ENCODE measurements at places on chromosomes 2 and 18.

DNA sequence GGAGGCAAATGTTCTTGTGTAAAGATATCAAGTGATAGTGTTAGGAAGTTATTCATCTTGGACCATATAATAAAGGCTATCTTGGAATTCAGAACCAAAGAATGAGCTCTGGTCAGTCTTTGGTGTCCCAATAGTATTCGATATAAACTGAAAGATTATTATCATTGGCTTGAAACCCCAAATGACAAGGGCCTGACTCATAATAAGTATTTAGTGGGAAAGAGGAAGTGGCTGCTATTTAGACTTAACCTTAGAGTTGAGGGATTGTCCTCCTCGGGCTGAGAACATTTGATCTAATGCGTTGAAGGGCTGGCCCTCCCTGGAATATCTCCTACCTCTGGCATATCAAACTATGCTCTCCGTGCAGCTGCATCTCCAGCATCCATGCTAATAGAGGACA, 67.5 kb downstream of the CDH20 start:
- DNase-seq: no peak

DNA sequence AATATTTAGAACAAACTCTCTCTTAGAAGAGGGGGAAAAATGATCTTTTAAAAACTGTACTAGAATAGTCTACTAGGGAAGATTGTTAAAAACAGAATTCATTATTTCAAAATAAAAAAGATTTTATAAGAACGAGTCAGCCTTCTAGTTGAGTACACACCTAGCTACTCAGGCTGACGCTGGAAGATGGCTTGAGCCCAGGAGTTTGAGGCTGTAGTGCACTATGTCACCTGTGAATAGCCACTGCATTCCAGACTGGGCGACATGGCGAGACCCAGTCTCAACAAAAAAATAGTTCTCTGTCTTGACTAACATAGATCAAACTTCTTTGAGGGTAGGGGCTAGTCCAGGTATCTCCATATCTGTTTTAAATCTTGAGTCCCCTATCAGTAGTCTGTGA, 33.9 kb downstream of the ERLEC1 start:
- no peak for DNase-seq

- no peak for DNase-seq
Observed at GRCh38 chr2:112985090-112985489, 7.3 kb downstream of the IL36G start.

- DNase-seq: no peak
Observed at GRCh38 chr2:179703702-179704101, 157.7 kb downstream of the ZNF385B start.

DNA sequence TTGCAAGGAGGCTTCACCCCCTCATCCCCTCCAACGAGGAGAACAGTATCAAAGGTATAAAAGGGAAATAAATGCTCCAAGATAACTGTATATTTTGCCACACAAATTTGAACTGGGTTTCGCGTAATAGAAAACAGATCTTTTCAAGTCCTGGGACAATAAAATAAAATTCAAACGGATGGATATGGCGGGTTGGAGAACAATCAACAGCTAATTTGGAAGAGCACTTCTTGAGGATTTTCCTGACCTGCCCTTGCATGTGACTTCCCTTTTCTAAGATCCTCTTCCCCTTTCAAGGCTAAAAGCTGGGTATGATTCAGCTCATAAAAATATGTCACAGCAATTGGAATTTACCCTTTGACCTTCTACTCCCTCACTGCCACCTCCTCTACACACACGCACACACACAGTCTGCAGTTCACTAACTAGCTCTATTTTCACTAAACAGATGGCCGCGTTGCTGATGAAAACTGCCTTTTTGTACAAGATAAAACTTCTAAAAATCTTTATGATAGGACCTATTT, 386.9 kb downstream of the FIGN start:
- DNase-seq: no peak

DNA sequence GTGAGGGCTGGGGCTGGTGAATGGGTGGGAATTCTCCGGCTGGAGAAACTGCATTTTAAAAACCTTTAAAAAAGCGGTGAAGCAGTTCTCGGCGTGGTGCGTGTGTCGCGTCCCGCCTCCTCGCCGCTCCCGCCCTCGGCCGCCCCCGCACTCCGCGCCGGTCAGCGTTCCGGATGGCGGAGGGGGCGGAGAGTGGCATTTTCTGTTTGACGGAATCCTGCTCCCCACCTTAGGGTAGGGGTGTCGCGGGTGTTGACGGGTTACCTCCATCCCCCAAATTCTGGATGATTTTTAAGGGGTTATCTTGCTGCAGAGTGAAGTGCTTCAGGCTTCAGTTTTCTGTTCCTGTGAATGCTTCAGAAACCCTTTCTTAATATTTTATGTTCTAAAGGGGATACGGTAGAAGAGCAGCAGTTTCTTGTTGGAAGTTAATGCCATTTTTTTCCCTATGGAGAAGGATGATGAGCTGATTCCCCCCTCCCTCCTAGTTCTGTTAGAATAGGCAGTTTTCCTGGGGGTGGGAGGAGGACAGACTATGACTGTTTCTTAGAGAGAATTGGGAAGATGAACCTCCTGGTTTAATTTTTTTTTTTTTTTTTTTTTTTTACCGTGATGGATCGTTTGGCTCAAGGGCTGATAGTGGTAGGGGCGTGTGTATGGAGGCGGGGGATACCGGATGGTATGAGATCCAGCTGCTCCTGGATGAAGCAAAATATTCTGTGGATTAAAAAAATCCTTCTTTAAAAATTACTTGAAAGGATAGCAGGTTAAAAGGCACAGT, 756 bp downstream of the ABI2 start:
- DNase-seq: peak; percentile 15

- DNase-seq: no peak
Observed at GRCh38 chr2:73516033-73516432, 126.2 kb downstream of the NAT8 start.

- no peak for DNase-seq
Observed at GRCh38 chr18:49621301-49621700, 59.4 kb downstream of the LIPG start.

GRCh38 chr18:2926528-2926927, 79.7 kb downstream of the EMILIN2 start:
- no peak for DNase-seq

GRCh38 chr2:11140492-11140891, 14.8 kb upstream of the SLC66A3 start:
- no peak for DNase-seq

DNA sequence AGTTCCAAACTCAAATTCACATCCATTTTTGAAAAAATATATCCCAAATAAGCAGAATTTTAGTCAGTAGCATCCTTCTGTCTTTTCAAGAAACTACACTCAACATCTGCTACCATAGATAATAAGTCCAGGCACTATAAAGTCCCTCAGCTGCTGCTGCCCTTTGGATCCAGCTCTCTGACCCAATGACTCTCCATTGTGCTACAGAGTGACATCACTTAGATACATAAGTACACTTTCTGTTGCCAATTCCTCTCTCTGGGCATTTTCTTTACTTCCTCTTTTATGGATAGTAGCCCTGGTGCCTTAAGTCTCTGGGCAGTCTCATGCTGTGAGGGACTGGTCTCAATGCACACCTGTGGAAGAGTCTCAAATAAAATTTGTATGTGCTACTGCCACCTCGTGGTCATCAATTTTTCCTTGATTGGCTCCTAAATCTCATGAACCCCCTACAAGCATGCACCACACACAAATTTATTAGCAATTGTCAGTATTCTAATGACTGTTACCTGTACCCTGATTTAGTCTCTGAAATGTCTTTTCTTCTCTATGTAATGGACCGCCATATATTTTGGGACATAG, 219.2 kb downstream of the LRP1B start:
- no peak for DNase-seq

- DNase-seq: no peak
Observed at GRCh38 chr2:222393733-222394267, 30.5 kb upstream of the SGPP2 start.

DNA sequence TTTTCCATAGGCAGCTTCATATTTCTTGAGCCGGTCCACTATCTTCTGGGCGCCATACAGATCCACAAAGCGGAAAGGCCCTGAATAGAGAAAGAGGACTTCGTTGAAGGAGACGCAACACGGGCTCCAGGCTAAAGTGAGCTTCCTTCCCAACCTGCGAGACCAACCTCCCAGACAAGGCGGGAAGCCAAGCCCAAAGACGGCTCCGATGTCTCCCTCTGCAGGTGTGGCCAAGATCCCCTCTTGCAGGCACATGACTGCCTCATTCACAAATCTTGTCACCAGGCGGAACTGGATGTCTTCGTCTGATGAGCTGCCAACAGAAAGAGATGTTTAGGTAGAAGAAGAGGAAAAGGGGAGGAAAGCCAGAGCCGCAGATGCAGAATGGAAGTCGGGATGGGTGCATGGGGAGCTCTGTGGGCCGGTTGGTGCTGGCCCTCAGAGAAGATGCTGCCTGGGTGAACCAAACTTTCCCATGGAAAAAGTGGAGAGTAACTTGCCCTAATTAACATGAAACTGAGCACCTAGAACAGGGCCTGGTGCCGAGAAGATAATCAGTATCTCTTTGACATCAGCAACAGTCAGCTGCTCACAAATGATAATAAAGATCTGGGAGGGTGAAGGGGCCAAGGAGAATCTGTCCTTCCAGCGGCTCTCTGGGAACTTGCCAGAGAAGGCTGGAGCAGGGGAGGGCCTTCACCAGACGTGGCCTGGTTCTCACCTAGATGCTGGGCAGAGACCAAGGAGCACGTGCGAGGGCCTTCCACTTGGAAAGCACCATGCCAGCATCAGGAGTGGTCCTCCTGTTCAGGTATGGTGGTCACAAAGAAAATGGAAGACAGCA, 18.6 kb downstream of the GAREM2 start:
- DNase-seq: no peak

- no peak for DNase-seq
Observed at GRCh38 chr18:23735021-23735464, 45.8 kb downstream of the LAMA3 start.

- no peak for DNase-seq
Observed at GRCh38 chr2:12062053-12062395, 315.6 kb downstream of the LPIN1 start.

DNA sequence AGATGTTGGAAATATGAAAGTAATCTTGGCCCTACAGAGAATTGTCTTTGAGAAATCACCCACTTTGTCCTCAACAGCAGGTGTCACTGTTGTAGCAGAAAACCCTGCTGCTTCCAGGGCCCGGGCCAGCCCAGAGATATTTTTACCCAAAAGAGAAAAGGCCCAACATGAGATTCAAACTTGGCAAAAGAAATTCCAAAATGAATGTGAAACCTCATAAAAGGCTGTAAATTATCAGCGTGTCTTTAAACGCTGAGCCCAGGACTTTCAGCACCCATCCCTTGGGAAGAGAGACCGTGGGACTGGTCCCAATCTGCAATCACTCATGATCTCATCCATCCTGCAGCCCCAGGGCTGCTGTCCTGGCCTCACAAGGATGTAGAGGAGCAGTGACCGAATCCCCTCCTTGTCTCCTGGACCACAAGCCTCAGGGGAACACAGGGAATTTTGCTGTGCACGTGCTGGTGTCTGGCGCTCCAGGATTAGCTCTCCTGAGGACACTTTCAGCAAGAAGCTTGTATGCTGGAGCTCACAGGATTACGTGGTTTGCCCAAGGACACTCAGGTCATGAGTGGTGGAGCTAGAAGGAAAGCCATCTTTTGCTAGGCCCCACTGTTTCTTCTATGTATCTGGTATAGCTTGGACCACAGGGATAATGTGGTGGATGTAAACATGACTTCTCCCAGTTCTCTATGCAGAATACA, 202.1 kb downstream of the RNF144A start:
- no peak for DNase-seq

DNA sequence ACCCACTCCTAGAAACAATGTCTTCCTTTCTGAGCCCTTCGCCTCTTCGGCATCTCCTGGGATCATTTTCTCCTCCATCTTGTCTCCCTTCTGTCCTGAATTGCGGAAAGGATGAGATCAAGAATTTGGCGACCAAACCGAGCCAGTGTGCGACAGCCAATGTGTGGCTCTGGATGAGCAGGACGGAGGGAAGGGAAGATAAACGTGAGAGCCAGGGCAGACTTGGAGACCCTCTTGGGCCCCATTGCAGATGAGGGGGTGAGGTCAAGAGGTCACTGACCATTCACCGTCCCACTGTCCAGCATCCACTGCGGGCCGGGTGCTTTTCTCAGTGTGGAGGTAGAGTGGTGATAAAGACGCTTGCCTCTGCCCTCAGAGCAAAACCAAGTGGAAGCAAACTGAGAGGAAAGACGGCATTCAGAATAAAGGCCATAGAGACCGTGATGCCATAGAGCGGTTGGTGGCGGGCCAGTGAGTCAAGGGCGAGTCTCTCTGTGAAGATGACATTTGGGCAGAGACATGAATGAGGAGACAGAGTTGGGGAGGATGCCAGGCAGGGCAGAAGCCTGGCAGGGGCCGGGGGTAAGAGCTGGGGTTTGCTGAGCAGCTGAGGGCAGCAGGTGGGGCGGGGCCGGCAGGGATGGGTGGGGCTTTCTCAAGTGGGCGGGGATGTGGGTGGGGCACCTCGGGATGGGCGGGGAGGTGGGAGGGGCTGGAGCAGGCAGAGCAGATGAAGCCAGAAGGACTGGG, 55.6 kb downstream of the ACAA2 start:
- no peak for DNase-seq

DNA sequence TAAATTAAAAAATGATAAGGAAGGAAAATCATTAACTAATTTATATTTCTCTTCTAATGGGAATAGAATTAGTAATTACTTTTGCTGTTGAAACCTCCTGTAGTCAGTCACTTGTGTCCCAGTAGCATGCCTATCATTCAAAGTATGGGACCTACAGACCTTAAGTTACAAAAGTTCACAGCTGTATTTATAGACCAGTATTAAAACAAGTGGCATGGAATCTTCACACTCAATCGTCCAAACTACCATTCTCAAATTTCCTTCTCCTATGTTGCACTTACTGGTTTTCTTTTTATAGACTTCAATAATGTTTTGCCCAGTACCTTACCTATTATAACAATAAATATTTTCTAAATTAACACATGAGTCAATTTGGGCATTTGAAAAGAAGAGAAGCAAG, 639.9 kb downstream of the ERBB4 start:
- no peak for DNase-seq

DNA sequence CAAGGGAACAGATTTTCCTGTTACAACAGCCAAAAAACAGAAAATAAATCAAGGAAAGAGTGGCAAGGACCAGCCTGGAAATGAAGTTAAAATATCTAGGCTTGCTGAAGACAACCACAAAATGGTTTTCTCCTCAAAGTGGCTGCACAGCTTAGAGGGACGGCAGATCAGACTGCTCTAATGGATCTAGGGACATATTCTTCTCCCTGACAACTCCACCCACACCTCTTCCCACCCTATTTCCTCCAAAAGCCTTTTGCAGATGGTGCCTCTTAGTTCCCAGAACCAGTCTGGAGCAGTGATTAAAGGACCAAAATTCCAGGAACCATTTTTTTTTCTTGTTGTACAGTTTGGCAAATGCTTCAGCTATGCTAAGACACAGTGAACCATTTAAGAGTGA, 220.2 kb upstream of the SIX2 start:
- DNase-seq: no peak

DNA sequence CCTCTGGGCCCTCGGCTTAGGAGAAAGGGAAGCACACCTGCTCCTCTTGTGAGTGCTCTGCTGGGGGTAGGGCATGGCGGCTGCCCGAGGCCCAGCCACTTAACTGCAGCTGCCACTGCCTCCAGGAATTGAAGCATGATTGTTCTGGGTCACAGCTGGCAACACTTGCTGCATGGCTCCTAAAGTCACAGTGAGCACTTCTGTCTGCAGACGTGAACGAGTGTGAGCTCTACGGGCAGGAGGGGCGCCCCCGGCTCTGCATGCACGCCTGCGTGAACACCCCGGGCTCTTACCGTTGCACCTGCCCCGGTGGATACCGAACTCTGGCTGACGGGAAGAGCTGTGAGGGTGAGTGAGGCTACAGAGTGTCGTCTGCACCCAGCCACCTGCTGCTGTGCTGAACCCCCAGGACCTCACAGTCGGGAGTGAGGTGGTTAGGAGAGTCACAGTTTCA, 44.4 kb downstream of the FBLN7 start:
- DNase-seq: no peak

Data from effector CD8-positive, alpha-beta T cell (primary cell).